PC-3 (cell line): ENCODE measurements at places on chromosomes 6 and 20. TPM values are rescaled to one million over a fixed set of nuclear protein-coding genes. Genes with fewer than 3 reads are reported as not detected.

TRIM15 gene
- total RNA-seq = not detected in 2 replicates

HS3ST5 gene
- total RNA-seq = 0.86 and 1.2 TPM in 2 replicates

RIPPLY2 gene
- total RNA-seq = not detected in 2 replicates

NMBR gene
- total RNA-seq = not detected in 2 replicates

NKX2-2 gene
- not detected in 2 replicates for total RNA-seq

SLC17A1 gene
- total RNA-seq = not detected in 2 replicates

CLDN20 gene
- not detected in 2 replicates for total RNA-seq

HLA-G gene
- not detected in 2 replicates for total RNA-seq

RBBP8NL gene
- total RNA-seq = 9.3 and 9.4 TPM in 2 replicates

POM121L2 gene
- total RNA-seq = not detected in 2 replicates

RFX6 gene
- total RNA-seq = 0.15 and 0.17 TPM in 2 replicates

CASS4 gene
- total RNA-seq = 0.04 and 0.17 TPM in 2 replicates

TNNC2 gene
- total RNA-seq = not detected in 2 replicates

CAP2 gene
- total RNA-seq = 8.2 and 11.6 TPM in 2 replicates

PAX1 gene
- total RNA-seq = not detected in 2 replicates

GRCh38 chr6:3805448-3806123 is 43.6 kb upstream of the FAM50B start:
- peak overlapping the region; percentile 52 for H3K27ac ChIP-seq
- no peaks in the 10 kb centered on the region for H3K36me3 ChIP-seq
- no peaks in the 10 kb centered on the region for H3K27me3 ChIP-seq
- DNase-seq = peak; percentile 70
- peaks cover 47% of the 10 kb centered on the region for H3K4me1 ChIP-seq
- H3K4me3 ChIP-seq = no peak overlapping the region

DNA sequence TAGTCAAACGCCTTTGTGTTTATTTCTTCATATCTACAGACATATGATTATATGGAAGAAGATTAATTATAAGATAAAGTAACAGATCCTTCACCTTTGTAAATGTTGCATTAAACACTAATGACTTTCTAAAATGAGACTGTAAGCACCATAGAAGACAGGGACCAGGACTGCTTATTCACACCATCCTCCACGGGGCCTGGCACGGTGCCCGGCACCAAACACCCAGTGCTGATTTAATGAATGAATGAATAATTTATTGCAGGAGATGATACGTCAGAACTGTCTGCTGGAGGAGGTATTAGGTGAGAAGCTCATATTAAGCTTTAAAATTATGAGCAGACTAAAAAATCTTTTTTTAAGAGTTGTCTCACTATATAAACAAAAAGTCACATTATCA is 88.3 kb downstream of the SLX4IP start:
- DNase-seq = peak; percentile 37
- peaks cover 59% of the 10 kb centered on the region for H3K4me1 ChIP-seq
- no peaks in the 10 kb centered on the region for H3K36me3 ChIP-seq
- H3K4me3 ChIP-seq = no peak overlapping the region
- H3K27ac ChIP-seq = peak overlapping the region; percentile 72

GRCh38 chr6:73879501-73880293 is 183.7 kb downstream of the CD109 start:
- H3K36me3 ChIP-seq = no peaks in the 10 kb centered on the region
- no peaks in the 10 kb centered on the region for H3K27me3 ChIP-seq
- H3K27ac ChIP-seq = no peak overlapping the region
- no peak overlapping the region for H3K4me3 ChIP-seq
- H3K4me1 ChIP-seq = no peaks in the 10 kb centered on the region
- no peak for DNase-seq

GRCh38 chr20:41061155-41061554 is 32.5 kb downstream of the TOP1 start:
- H3K27me3 ChIP-seq = no peaks in the 10 kb centered on the region
- peak; percentile 57 for DNase-seq
- H3K4me3 ChIP-seq = no peak overlapping the region
- H3K27ac ChIP-seq = no peak overlapping the region
- peaks cover 40% of the 10 kb centered on the region for H3K4me1 ChIP-seq

DNA sequence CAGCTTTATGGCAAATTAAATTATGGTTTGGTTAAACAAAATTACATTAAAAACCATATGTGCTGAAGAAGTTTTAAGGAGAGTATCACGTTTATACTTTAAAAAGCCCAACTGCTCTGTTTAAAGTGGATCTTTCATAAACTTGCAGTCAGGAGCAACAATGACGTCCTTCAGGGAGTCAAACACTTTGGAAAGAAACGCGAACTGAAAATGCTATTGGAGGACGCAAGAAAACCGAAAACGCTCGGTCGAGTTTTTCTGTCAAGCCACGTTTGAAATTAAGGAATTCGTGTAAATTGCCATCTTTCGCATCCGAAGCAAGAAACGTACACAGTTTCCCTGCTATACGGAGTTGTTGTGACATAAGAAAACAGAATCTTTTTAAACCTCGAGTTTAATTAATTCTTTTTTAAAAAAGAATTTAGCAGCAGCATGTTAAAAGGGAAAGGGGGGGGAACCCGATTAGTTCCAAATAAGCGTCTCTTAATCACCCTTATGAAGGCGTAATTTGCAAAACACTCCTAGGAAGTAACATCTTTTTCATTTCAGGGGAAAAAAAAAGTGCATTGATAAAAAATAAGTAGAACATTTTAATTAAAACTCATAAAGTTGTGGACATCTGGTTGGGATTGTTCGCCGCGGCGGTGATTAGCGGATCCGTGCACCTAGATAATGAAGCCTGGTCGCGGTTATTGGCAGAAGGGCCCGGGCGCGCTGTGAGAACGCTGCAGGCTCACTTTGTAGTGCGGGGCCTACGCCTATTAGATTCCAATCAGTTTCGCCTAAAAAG is 295.4 kb downstream of the TFAP2C start:
- DNase-seq = no peak
- peaks cover 31% of the 10 kb centered on the region for H3K27me3 ChIP-seq

GRCh38 chr6:7617801-7618764 is 28.1 kb downstream of the SNRNP48 start:
- peak overlapping the region; percentile 7; the same call in 1 of the 2 replicates for H3K27ac ChIP-seq
- H3K4me3 ChIP-seq = no peak overlapping the region
- no peaks in the 10 kb centered on the region for H3K36me3 ChIP-seq

DNA sequence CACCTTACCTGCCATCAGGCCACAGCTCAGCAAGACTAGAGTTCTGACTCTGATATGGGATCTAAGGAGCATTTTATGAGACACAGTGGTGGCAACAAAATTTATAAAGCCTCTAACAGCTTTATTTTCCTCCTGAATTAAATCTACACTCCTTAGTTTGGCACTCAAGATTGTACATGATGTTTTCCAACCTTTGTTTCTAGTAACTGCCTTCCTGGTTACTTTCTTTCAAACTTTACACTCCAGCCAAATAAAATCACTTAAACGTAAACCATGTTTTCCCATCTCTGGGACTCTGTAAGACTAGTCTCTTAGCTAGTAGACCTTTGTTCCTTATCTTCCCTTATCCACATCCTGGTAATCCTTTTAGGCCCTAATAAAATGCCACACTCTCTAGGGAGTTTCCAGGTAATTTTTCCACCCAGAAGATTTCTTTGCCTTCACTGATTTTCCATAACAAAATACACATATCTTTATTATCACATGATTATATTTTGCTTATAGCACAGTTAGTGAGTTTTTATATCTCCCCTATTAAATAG is 92.1 kb downstream of the PKHD1 start:
- no peaks in the 10 kb centered on the region for H3K36me3 ChIP-seq
- H3K27ac ChIP-seq = no peak overlapping the region
- DNase-seq = no peak
- H3K4me3 ChIP-seq = no peak overlapping the region
- H3K27me3 ChIP-seq = no peaks in the 10 kb centered on the region

DNA sequence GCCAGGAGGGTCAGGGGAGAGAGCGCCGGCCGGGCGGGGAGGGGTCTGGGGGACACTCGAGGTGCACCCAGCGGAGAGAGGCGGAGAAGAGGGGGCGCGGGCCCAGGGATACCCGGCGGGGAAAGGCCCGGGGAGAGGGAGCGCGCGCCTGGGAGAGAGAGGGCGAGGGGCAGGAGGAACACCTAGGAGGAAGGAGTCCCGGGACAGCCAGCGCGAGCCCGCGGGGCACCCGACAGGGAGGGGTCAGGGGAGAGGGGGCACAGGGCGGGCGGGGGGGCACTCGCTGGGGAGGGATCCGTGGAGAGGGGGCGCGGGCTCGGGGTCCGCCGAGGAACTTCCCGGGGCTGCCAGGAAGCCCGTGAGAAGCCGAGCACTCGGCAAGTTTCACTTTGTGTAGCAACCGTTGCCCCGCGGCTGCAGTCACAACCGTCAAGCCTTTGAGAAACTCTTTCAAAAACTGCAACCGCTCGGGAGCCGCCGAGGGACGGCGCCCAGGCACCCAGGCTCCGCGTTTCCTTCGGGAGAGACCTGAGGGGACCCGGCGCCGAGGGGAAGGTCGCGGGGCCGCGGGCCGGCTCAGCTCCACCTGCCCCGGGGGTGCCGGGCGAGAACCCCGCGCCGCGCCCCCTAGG is 471 bp downstream of the EZR start:
- peak overlapping the region; percentile 77 for H3K4me3 ChIP-seq
- peaks cover 40% of the 10 kb centered on the region for H3K36me3 ChIP-seq
- no peaks in the 10 kb centered on the region for H3K27me3 ChIP-seq
- peak overlapping the region; percentile 70 for H3K27ac ChIP-seq
- peak; percentile 38 for DNase-seq

- no peaks in the 10 kb centered on the region for H3K36me3 ChIP-seq
- no peaks in the 10 kb centered on the region for H3K4me1 ChIP-seq
- H3K27me3 ChIP-seq = no peaks in the 10 kb centered on the region
- no peak overlapping the region for H3K27ac ChIP-seq
- H3K4me3 ChIP-seq = no peak overlapping the region
Observed at GRCh38 chr6:166714187-166714510, 87.1 kb upstream of the RPS6KA2 start.

DNA sequence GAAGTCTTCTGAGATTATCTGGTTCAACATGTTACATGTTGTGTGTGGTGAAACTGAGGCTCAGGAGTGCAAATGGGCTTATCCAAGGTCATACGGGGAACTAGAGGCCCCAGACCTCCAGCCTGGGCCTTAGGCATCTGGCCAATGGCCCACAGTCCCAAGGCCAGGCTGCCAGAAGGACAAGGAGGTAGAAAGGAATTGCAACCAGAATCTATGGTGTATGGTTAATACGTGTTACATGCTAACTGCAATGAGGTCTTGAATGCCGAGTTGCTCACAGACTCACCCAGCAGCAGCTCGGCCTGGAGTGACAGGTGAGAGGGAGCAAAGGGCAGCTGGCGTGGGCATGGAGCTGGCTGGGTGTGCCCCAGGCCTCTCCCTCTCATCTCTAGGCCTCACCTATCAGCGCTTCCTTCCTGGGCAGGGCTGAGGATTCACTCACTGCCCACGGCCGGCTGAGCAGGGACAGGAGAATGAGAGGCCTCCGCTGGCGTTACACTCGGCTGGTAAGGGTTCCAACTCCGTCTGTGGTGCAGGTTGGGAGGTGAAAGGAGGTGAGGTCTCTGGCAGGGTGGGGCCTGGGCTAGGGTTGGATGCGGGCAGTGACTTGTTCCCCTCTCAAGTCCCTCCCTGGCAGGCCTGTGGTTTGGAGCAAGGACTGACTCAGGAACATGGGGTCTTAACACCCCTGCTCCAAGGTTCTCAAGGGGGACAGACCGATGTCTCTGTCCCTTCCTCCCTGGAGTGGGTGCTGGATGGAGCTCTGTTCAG is at the start of gene TLDC2:
TLDC2 (plus strand) TSS at position 437 of the 771 bp plus-strand sequence; CDS start at position 474, 37 bp downstream.
- no peaks in the 10 kb centered on the region for H3K27me3 ChIP-seq
- DNase-seq = no peak
- no peaks in the 10 kb centered on the region for H3K36me3 ChIP-seq
- H3K4me3 ChIP-seq = no peak within 1 kb of the TSS

DNA sequence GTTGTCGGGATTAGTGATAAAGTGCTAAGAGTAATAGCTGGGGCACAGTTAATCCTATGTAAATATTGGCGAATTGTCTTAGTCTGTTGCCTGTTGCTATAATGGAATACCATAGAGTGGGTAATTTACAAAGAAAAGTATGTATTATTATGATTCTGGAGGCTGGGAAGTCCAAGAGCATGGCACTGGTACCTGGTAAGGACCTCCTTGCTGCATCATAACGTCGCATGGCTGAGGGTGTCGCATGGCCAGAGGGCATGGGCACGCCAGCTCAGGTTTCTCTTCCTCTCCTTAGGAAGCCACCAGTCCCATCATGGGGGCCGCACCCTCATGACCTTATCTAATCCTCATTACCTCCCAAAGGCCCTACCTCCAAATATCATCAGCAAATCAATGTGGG is 29.7 kb downstream of the IRF4 start:
- no peak overlapping the region for H3K27ac ChIP-seq
- H3K36me3 ChIP-seq = no peaks in the 10 kb centered on the region
- no peak for DNase-seq
- peaks cover 18% of the 10 kb centered on the region for H3K4me1 ChIP-seq

- H3K27me3 ChIP-seq = peaks cover 60% of the 10 kb centered on the region
- no peaks in the 10 kb centered on the region for H3K36me3 ChIP-seq
- no peaks in the 10 kb centered on the region for H3K4me1 ChIP-seq
- no peak overlapping the region for H3K4me3 ChIP-seq
- H3K27ac ChIP-seq = no peak overlapping the region
- no peak for DNase-seq
Observed at GRCh38 chr6:161828355-161828754, 554.5 kb upstream of the AGPAT4 start.

- H3K4me1 ChIP-seq = peaks cover 46% of the 10 kb centered on the region
- peak overlapping the region; percentile 92 for H3K4me3 ChIP-seq
- H3K36me3 ChIP-seq = no peaks in the 10 kb centered on the region
- DNase-seq = peak; percentile 55
- H3K27ac ChIP-seq = peak overlapping the region; percentile 62
Observed at GRCh38 chr6:133240511-133241085, 559 bp upstream of the EYA4 start.

GRCh38 chr20:39312676-39313075 is 350.5 kb downstream of the DHX35 start:
- no peaks in the 10 kb centered on the region for H3K36me3 ChIP-seq
- H3K27ac ChIP-seq = no peak overlapping the region
- no peaks in the 10 kb centered on the region for H3K27me3 ChIP-seq
- DNase-seq = no peak
